ENCODE measurements at places on chromosomes 12 and 14.

- no peak for DNase-seq
Observed at GRCh38 chr12:101697930-101698799, 725 bp downstream of the CHPT1 start.

DNA sequence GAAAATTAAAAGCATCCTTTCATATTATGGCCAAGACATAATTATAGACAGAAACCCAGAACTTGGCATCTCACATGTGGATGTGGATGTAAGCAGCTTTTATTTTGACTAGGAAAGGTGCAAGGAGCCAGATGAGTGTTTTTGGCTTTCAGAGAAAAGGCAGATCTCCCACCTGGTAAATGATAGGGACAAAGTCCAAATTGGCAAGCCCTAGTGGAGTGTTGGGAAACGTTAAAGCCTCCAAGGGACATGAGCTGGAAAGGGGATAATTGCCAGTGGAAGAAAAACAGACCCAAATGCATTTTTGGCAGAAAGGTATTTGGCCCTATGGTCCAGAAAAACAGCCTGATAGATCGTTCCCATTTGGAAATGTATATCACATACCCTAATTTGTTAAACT is 60.1 kb downstream of the KLHL28 start:
- no peak for DNase-seq

DNA sequence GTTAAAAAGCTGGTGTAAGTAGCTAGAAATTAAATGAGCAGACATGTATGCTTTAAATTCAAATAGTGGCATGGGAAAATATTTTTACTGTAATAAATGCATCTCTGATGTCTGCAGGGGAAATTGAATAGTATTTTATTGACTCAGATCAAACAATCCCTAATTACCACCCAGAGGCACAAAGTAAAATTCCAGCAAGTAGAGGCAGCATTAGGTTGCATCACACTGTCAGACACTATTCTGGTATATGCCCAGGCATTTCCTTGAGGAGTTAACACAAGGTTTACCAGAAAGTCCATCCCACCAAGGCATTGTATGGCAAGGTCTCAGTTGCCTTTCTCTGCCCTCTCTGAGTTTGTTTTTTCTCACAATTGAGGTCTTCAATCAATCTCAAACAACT is 201.6 kb upstream of the KITLG start:
- DNase-seq = no peak

- DNase-seq = no peak
Observed at GRCh38 chr12:51004504-51004903, 21.7 kb downstream of the SLC11A2 start.

DNA sequence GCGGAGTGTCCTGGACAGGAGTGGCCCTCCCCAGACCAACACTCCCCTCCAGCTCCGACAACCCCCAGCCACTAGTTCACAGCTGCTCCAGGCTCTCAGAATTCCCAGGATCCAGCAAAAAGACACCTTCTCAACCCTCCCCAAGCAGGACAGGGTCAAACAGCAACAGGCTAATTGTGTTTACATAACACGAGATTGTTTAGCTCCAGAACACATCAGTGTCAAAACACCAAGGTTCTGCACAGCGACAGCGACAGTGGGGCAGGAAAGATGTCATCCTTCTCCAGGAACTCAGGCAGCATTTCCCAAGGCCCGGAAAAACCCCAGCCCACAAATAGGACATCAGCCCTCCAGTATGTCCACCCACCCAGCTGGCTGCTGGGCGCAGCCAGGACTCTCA is 16.5 kb downstream of the ITPK1 start:
- no peak for DNase-seq

DNA sequence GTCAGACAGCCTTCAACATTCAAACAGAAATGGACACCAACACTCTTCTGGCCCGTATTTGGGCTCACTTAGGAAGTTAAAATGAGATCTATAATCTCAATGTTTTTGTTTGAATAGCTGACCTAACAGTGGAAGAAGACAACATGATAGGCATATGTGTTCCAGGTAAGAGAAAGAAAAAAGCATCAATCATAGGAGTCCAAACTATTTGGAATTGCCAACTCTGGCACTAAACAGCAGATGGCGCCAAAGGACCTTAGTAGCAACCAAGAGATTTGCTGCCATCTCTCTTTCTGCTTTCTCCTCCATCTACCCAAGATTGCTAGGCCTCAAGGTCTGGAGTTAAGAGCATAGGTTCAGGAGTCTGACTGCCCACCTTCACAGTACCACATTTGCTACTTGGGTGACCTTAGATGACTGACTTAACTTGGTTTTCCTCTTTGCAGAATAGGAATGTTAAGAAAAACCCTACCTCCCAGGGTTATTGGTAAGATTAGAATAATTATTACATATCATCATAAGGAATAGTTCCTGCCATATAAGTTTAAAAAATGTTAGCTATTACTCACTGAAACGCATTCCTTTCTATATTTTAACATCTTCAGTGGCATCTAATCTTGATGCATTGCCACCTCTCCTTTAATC is 30.2 kb downstream of the PEX5 start:
- no peak for DNase-seq

DNA sequence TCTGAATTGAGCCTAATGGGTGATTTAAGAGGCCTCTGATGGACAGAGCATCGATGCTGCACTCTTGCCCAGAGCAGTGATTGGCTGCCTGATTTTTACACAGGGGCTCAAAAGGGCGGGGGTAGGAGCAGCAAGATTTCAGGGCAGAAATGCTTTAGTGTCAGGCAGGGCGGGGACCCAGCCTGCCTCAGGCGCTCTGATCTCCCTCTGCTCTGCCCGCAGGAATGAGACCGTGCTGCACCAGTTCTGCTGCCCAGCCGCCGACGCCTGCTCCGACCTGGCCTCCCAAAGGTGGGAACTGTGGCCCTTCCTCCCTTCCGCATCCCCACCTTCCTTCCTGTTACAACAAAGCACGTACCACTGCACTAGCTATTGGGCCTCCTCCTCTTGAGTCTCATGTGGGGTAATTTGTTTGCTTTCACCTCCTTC is 32.4 kb downstream of the IQSEC3 start:
- DNase-seq = no peak

DNA sequence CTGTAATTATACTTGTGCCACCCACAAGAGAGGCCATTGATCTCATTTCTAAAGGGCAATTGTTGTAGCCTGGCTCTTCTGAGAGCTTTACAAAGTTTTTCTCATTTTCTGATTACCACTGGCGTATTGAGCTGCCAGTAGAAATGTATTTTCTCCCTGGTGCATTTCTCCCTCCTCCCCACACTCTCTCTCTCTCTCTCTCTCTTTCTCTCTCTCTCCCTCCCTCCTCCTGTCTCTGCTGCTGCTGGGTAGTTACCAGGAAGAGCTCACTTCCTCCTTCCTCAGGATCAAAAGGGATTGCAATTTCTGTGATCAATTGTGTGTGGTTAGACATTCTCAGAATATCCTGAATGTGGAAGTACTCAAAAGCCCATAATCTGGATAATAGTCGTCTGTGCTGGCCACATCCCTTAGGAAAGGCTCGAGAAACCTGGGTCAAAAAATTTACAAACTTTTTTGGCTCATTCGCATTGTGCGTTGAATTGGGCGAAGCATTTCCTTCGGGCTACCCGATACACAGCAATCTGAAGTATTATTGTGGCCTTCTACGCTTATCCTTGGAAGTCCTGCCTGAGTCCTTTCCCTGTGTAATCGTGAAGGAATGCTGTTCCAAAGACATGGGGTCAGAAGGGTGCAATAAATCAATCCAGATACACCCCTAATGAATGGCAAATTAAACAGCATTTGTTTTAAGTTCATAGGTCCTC is 254.8 kb downstream of the MSRB3 start:
- DNase-seq = no peak

- no peak for DNase-seq
Observed at GRCh38 chr12:8501720-8502119, 11.6 kb upstream of the CLEC4D start.

GRCh38 chr14:69539631-69540410 is 34.9 kb downstream of the CCDC177 start:
- DNase-seq = no peak

DNA sequence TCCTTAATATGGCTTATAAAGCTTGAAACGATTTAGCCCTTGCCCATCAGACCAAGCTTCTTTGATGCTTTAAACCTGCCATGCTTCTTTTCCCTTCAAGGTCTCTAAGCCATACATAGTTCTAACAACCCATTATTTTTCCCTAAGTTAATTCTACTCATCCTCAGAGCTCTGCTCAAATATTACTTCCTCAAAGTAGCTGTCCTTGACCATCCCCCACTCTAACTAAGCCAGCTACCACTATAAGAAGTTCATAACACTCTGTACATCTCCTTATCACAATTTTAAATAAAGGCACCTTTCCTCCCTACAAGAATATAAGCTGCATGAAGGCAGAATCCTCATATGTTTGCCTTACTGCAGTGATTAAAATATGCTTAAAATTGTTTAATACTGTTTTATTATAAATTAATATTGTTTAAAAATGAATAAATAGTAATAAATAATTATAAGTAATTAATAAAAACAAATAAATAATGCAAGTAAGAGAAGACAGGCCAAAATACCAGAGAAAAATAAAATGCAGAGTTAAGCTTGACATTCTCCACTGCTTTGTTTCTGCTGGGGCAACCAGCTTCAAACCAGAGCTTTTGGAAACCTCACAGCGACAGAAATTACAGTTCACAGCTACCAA is 76.8 kb downstream of the NUMB start:
- DNase-seq = no peak

- DNase-seq = no peak
Observed at GRCh38 chr12:63354969-63355368, 204.0 kb upstream of the AVPR1A start.

GRCh38 chr12:89513544-89513943 is 11.1 kb downstream of the GALNT4 start:
- no peak for DNase-seq

- no peak for DNase-seq
Observed at GRCh38 chr12:106018286-106018685, 120.5 kb downstream of the NUAK1 start.

DNA sequence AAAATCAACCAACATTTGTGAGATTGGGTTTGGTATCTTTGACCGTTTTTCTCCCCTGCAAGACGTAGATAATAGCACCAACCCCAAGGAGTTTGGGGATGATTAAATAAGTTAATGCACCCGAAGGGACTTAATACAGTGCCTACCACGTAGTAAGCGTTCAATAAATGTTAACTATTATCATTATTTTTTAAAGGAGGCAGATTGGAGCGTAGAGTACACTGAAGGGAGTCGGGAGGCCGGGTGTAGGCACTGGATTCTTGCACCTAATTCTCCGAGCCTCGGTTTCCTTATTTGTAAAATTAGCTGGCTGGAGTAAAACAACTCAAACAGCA is 367 bp upstream of the FRS2 start:
- no peak for DNase-seq

- DNase-seq = no peak
Observed at GRCh38 chr14:92264195-92264594, 58.8 kb upstream of the SLC24A4 start.

GRCh38 chr12:128649902-128650301 is 173.9 kb downstream of the SLC15A4 start:
- no peak for DNase-seq

DNA sequence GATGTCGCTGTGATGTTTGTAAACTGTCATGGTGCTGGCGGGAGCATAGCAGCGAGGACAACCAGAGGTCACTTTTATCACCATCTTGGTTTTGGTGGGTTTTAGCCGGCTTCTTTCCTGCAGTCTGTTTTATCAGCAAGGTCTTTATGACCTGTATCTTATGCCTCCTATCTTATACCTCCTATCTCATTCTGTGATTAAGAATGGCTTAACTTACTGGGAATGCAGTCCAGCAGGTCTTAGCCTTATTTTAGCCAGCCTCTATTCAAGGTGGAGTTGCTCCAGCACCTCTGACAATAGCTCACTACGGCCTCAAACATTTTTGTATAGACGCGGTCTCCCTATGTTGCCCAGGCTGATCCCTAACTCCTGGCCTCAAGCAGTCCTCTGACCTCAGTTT is 53.7 kb downstream of the B4GALNT3 start:
- DNase-seq = no peak

DNA sequence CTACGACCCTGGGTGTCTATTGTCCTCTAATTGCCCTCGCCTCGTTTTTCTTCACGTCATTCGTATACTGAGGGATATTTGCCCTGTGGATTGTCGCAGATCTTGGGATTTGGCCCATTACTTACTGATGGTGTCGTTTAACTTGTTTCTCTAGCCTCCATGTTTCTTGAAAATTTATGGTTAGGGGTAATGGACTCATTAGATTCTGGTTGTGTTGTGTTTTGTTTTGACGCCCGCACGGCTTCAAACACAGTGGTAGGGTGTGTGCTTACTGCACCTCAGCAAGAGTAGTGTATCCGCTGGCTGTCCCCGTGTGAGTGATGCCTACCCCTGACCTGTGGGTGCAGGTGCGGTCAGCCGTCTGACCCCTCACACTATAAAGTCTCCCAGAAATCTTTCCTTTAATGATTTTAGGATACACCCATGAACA is 874 bp upstream of the RNU6-8 start:
- DNase-seq = no peak

DNA sequence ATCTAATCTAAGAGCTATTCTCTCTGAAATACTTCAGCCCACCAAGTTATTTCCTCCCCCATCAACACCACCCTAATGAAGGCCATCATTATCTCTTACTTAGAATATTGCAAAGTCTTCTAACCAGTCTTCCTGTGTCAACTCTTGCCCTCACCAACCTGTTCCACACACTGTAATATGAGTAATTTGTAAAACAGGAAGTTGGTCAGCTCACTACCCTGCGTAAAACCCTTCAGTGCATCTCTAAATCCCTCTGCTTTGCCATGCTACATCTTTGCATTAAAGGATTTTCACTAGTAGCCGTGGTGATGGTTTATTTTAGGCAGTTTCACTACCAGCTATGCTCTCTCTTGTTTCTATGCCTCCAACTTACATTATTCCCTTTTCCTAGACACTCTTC is 70.0 kb downstream of the KIF21A start:
- DNase-seq = no peak

GRCh38 chr12:132305991-132306884 is 23.2 kb downstream of the GALNT9 start:
- DNase-seq = no peak

- DNase-seq = no peak
Observed at GRCh38 chr12:3127832-3128231, 50.7 kb downstream of the TSPAN9 start.

GRCh38 chr14:87483271-87484260 is 509.4 kb downstream of the GALC start:
- DNase-seq = no peak

DNA sequence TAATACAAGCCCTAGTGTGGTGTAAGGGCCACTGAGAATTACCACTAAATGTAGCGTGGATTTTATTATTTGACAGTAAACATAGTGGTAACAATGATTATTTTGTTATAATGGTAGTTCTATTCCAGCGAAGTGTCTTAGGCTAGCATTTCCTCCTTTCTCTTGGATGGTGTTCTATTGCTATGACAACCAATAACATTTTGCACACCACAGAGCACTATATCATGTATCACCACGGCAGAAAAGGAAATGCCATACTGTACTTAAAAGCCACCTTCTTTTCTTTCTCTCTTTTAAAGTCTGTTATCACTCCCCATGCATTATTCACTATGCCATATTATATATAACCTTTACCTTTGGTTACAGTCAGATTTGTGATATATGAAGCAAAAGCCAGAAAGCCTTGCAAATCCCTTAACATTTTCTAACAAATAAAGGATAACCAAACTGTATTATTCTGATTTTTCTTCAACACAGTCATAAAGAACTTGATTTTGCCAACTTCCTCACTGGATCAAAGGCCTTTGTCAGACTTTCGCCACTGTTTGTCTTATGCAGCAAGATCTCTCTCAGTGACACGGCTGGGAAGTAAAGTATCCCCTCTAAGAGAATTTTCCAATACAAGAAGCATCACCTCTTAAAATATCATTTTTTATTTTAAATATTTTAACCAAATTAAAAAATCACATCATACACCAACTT is 195.8 kb downstream of the FOXN3 start:
- DNase-seq = peak; percentile 49

GRCh38 chr14:87966816-87967215 is 26.2 kb downstream of the GALC start:
- DNase-seq = no peak

All from NCI-H1436 treated with DMSO at 0.1 percent for 48 hours (cell line).